A673 (cell line): ENCODE measurements at places on chromosomes 3 and 15. TPM values are rescaled to one million over a fixed set of nuclear protein-coding genes. Genes with fewer than 3 reads are reported as not detected.

The SH3BP5 gene
- 20.3 and 22.5 TPM in 2 replicates for total RNA-seq

- DNase-seq, result peak; percentile 70
- H3K27me3 ChIP-seq, result no peaks in the 10 kb centered on the region
- H3K27ac ChIP-seq, result no peak overlapping the region
- H3K4me3 ChIP-seq, result no peak overlapping the region
Measured at GRCh38 chr3:139577909-139578308, 38.4 kb upstream of the RBP1 start.

DNA sequence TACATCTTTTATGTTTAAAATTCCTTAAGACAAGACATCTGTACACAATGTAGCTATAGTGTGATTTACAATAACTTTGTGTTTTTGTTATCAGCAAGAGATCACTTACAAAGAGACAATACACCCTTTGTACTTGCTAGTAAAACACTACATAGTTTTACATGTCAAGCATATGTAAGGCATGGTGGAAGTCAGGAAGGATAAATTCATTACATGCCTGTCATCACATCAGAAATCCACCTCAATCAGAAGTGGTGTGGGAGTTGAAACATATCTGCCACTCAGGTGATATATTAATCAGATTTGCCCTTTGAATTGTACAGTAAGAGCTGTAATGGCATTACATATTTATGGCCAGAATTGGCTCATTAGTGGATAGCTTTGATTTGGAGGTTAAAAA lies 95.5 kb downstream of the MBNL1 start:
- H3K4me3 ChIP-seq, result no peak overlapping the region
- DNase-seq, result no peak
- no peak overlapping the region for H3K27ac ChIP-seq
- H3K36me3 ChIP-seq, result no peaks in the 10 kb centered on the region

GRCh38 chr3:16122155-16122554 lies 52.3 kb upstream of the GALNT15 start:
- H3K36me3 ChIP-seq, result no peaks in the 10 kb centered on the region
- H3K4me1 ChIP-seq, result no peaks in the 10 kb centered on the region
- no peak for DNase-seq
- H3K27ac ChIP-seq, result no peak overlapping the region
- H3K4me3 ChIP-seq, result no peak overlapping the region

DNA sequence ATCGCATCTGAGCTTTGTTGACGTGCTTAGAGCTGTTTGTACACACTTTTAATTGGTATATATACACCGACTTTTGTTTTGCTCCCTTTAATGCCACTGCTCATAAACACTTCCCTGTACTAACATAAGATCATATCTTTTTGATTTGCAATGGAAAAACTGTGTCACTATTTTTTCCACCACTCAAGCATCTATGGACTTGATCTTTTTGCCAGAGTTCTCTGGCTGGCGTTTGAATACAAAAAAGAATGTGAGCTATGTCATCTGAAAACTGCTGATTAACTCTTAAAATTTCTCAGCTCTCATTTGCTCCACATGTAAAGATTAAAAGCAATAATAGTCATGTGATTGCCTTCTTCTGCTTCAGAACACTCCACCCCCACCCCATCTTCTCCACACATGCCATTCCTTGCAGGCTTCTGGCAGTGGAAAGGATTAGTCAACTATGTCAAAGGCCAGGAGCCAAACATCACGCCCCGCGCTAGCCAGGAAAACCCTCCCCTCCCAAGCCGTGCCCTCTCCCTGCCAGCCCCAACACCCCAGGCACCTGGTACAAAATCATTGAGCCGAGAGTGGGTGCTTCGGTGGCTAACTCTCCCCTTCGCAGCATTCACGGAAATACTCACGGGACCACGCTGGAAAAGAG lies 123.4 kb upstream of the MEF2A start:
- H3K27ac ChIP-seq, result no peak overlapping the region
- DNase-seq, result no peak
- no peaks in the 10 kb centered on the region for H3K27me3 ChIP-seq
- no peak overlapping the region for H3K4me3 ChIP-seq

The GORASP1 gene
- 24.3 and 29.2 TPM in 2 replicates for total RNA-seq

DNA sequence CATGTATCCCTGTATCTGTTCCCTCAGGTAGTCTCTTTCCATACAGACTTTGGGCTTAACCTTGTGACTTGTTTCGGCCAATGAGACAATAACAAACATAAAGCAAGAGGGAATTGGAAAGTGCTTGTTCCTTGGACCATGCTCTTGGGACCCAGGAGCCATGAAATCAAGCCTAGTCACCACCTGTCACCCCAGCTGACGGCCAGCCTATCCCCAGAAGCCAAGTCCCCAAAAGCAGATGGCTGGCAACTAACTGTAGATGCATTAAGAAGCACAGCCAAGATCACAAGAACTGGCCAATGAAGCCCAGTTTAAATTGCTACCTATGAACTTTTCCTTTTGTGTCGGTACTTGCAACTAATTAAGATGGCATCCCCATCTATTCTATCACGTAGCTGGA lies 822.0 kb downstream of the CADM2 start:
- no peak overlapping the region for H3K27ac ChIP-seq
- no peaks in the 10 kb centered on the region for H3K27me3 ChIP-seq

DNA sequence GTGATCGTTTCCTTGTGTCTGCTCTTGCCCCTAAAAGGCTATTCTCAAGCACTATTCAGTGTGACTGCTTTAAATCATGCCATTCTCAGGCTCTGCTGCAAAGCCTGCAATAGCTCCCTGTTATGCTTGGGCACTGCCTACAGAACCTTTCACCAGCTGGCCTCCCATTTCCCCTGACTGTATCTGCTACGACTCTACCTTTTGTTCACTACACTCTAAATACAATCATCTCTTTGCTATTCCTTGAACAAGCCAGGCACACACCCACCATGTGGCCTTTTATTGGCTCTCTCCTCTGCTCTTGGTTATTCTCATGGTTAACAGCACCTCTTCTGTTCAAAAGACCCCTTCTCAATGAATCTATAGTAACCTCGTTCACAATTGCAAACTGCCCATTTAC lies 29.6 kb upstream of the FNDC3B start:
- H3K27me3 ChIP-seq, result no peaks in the 10 kb centered on the region
- H3K27ac ChIP-seq, result no peak overlapping the region
- H3K36me3 ChIP-seq, result no peaks in the 10 kb centered on the region
- H3K4me3 ChIP-seq, result no peak overlapping the region
- no peak for DNase-seq
- no peaks in the 10 kb centered on the region for H3K4me1 ChIP-seq

The CDHR4 gene
- 0.48 TPM in 1 of 2 replicates, not detected in the other for total RNA-seq

- H3K4me3 ChIP-seq, result no peak overlapping the region
- peaks cover 12% of the 10 kb centered on the region for H3K27me3 ChIP-seq
- H3K4me1 ChIP-seq, result no peaks in the 10 kb centered on the region
Measured at GRCh38 chr3:134857776-134858362, 62.8 kb downstream of the EPHB1 start.

DNA sequence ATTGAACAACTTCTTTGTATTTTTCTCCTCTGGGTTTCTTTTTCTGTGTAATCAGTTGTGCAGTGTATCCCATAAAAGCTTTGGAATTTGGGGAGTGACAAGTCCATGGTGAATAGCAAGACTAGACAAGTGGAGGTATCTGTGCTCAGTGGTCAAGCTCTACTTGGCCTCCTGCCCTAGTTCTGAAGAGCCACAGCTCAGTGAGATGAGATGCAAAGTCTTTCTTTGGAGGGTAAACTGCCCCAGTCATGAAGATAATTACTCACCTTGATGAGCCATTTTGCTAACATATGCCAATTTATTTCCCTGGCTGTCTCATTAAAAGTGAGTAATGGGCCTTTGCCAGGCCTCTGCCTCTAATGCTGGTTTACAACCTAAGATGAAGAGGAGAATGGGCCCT lies 271.2 kb upstream of the TRIM42 start:
- no peaks in the 10 kb centered on the region for H3K27me3 ChIP-seq
- H3K27ac ChIP-seq, result no peak overlapping the region
- H3K4me1 ChIP-seq, result no peaks in the 10 kb centered on the region
- no peaks in the 10 kb centered on the region for H3K36me3 ChIP-seq
- H3K4me3 ChIP-seq, result no peak overlapping the region

GRCh38 chr3:76753599-76753998 lies 286.3 kb upstream of the ROBO2 start:
- H3K4me3 ChIP-seq, result no peak overlapping the region
- H3K27ac ChIP-seq, result no peak overlapping the region
- no peaks in the 10 kb centered on the region for H3K27me3 ChIP-seq

- H3K36me3 ChIP-seq, result peaks cover 8% of the 10 kb centered on the region
- H3K4me3 ChIP-seq, result no peak overlapping the region
- H3K27me3 ChIP-seq, result no peaks in the 10 kb centered on the region
- peaks cover 22% of the 10 kb centered on the region for H3K4me1 ChIP-seq
- H3K27ac ChIP-seq, result no peak overlapping the region
Measured at GRCh38 chr3:14119651-14120050, 5.0 kb downstream of the CHCHD4 start.

DNA sequence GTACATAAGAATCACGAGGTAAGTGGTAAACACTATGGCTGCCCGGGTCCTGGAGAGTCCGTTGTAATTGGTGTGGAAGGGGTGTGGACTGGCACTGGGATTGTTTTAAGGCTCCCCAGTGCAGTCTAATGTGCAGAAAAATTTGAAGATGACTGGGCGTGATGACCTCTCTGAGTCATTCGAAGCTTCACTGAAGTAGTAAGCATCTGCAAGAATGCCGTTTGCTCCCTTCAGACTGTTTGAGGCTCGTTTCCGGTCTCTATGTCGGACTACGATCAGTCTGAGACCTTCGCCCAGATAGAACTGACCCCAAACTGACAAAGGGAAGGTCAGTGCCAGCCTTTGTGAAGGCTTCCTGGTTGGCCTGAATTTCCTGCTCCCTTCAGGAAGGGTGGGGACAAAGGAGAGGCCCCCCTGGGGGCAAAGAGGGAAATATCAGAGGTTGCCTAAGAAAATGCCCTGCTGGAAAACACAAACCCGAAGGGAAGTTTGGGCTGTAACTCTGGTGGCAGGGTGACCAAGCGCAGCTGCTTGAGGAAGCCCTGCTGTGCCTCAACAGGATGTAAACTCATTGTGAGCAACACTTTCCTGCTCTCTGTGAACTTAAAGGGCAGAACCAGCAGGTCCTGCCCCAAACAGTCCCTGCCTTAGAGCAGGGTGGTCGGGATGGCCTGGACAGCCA lies 34.6 kb downstream of the BTD start:
- H3K4me1 ChIP-seq, result peaks cover 26% of the 10 kb centered on the region
- DNase-seq, result peak; percentile 49
- H3K27ac ChIP-seq, result peak overlapping the region; percentile 29
- H3K4me3 ChIP-seq, result no peak overlapping the region
- no peaks in the 10 kb centered on the region for H3K36me3 ChIP-seq
- no peaks in the 10 kb centered on the region for H3K27me3 ChIP-seq

DNA sequence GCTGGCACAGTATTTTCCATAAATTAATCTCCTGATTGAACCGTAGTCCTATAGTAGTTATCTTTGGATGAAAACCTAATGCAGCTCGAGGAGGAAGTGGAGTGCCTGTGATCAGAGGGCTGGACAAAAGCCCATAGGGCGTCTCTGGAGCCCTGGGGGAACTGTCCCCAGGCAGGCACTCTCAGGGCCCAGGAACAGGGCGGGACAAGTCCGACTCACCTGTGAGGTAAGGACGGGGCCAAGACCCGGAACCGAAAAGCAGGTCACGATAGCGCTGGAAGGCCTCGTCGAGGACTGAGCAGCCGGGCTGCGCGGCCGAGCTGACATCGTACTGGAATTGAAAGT lies 341 bp downstream of the HEXA start:
- H3K27me3 ChIP-seq, result no peaks in the 10 kb centered on the region
- peak overlapping the region; percentile 65 for H3K27ac ChIP-seq
- H3K4me1 ChIP-seq, result peaks cover 17% of the 10 kb centered on the region
- peak overlapping the region; percentile 79 for H3K4me3 ChIP-seq

GRCh38 chr3:11808231-11808630 lies 38.5 kb downstream of the TAMM41 start:
- H3K4me3 ChIP-seq, result no peak overlapping the region
- H3K27ac ChIP-seq, result no peak overlapping the region
- DNase-seq, result no peak
- peaks cover 8% of the 10 kb centered on the region for H3K36me3 ChIP-seq
- H3K4me1 ChIP-seq, result no peaks in the 10 kb centered on the region
- no peaks in the 10 kb centered on the region for H3K27me3 ChIP-seq

The LDHAL6B gene
- total RNA-seq, result not detected in 2 replicates

DNA sequence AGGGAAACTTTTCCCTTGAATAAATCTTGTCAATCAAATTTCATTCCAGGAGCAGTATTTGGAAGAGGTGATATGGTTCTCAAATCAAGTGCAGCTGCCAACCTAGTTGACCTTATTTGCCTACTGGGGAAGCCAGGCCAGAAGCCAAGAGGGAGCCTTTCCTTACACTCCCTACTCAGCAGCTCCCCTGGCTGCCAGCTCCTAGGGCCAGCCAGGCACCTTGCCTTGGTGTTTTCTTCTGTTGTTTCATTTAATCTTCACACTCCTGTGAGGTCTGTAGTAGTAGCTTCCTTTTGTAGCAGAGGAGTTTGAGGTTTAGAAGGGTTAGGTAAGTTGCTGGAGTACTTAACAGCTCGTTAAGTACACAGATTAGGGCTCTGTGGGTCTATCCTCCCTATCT lies 22.6 kb downstream of the MKRN2OS start:
- H3K36me3 ChIP-seq, result peaks cover 22% of the 10 kb centered on the region
- no peaks in the 10 kb centered on the region for H3K4me1 ChIP-seq
- H3K27ac ChIP-seq, result no peak overlapping the region

The LINGO1 gene
- total RNA-seq, result 93.7 and 111 TPM in 2 replicates

GRCh38 chr3:13767896-13768295 lies 112.0 kb downstream of the WNT7A start:
- no peak for DNase-seq
- no peak overlapping the region for H3K4me3 ChIP-seq
- H3K27me3 ChIP-seq, result no peaks in the 10 kb centered on the region
- no peaks in the 10 kb centered on the region for H3K36me3 ChIP-seq
- H3K27ac ChIP-seq, result no peak overlapping the region

The IL1RAP gene
- total RNA-seq, result 207 and 233 TPM in 2 replicates

The KCNMB3 gene
- 3.5 and 4.3 TPM in 2 replicates for total RNA-seq

- H3K4me3 ChIP-seq, result no peak overlapping the region
- no peak for DNase-seq
- H3K36me3 ChIP-seq, result no peaks in the 10 kb centered on the region
- peaks cover 21% of the 10 kb centered on the region for H3K4me1 ChIP-seq
- H3K27ac ChIP-seq, result no peak overlapping the region
- H3K27me3 ChIP-seq, result no peaks in the 10 kb centered on the region
Measured at GRCh38 chr3:171801738-171802589, 8.3 kb downstream of the PLD1 start.

DNA sequence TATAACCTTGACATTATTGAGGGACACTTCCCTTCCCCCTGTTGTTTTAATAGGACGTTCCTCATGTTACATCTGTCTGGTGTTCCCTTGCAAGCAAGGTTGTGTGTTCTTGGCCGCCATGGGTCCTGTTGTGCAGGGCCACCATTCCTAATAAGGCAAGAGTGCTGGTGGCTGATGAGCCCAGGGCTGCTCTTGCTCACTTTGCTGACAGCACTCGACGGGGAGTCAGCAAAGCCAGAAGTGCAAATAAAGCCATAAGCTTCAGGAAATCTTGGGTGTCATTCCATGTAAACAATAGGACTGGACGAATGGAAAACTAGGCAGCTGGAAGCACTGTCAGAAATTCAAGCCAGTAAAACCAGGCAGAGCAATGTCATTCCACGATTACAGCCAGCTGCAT lies 75.8 kb downstream of the SQOR start:
- H3K36me3 ChIP-seq, result no peaks in the 10 kb centered on the region
- DNase-seq, result no peak
- no peak overlapping the region for H3K4me3 ChIP-seq
- no peak overlapping the region for H3K27ac ChIP-seq
- no peaks in the 10 kb centered on the region for H3K4me1 ChIP-seq
- no peaks in the 10 kb centered on the region for H3K27me3 ChIP-seq
